Dermis microvascular lymphatic vessel endothelial cell (primary cell): ENCODE measurements at places on chromosomes 1 and 21. TPM values are rescaled to one million over a fixed set of nuclear protein-coding genes. Genes with fewer than 3 reads are reported as not detected.

DNA sequence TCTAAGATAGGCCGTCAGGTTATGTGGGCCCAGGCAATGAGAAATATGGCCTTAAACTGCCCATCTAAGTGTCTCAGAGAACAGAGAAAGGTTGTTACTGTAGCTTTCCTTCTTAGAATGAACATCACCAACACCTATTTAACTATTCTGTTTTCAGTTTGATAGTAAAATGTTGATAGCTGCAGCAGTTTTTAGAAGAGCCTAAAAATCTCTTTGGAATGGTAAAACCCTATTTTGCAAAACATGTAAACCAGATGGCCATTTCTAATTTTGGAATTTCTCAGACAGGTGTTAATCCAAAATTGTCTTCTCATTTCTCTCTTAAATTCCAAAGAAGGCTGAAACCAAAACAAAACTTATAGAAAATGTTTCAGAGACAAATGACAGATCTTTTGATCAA lies 57.5 kb downstream of the DIPK1A start:
- no peak for DNase-seq

- no peak for DNase-seq
These were observed 44.4 kb downstream of the CFHR5 start for GRCh38 chr1:197021716-197022115.

DNA sequence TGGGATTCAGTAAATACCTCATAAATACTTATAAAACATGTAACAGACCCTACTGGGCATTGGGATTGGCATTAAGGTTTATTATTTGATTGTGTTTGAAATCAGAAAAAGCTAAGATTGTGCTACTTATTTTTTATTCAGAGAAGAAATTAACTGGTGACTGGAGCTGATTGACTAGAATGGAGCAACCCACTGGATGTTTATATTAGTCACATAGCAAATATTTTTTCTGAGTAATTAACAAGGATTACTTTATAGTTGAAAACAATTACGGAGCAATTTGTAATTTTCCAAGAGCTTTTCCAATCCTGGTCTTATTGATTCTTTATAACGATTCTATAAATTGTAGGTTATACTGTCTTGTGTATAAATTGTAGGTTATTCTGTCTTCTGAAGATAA lies 208.7 kb downstream of the HLX start:
- DNase-seq, result no peak

Gene SMIM1
- 0.39 and 0.51 TPM in 2 replicates for total RNA-seq

GRCh38 chr1:201795066-201795465 lies 33.9 kb upstream of the IPO9 start:
- DNase-seq, result peak; percentile 52

Gene RNF186
- total RNA-seq, result not detected in 2 replicates

DNA sequence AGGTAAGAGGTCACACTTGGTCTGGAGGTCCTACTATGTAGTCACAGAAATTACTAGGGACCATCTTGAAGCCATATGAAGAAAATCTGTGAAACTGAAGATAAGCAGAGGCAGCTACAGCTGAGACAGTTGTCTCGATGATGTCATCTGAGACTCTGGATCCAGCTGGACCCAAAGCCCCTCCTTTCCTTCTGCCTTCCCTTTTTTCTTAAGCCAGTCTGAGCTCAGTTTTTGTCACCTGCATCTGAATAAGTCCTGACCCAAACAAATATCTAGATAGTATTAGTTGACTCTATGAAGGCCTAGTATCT lies 143.3 kb downstream of the ETS2 start:
- no peak for DNase-seq

DNA sequence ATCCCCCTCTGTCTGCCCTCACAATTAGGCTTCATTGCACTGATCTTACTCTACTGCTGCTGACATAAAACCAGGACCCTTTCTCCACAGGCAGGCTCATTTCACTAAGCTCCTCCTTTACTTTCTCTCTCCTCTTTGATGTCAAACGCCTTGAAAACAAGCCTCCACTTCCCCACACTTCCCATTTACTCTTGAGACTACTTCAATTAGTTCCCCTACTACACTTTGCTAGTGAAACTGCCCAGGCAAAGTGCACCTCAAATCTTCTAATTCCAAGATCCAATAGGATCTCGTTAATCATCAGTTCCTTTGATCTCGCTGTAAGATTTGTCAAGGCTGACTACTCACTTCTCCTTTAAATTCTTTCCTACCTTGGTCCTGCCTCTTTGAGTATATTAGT lies 5.9 kb upstream of the CDC20 start:
- no peak for DNase-seq

DNA sequence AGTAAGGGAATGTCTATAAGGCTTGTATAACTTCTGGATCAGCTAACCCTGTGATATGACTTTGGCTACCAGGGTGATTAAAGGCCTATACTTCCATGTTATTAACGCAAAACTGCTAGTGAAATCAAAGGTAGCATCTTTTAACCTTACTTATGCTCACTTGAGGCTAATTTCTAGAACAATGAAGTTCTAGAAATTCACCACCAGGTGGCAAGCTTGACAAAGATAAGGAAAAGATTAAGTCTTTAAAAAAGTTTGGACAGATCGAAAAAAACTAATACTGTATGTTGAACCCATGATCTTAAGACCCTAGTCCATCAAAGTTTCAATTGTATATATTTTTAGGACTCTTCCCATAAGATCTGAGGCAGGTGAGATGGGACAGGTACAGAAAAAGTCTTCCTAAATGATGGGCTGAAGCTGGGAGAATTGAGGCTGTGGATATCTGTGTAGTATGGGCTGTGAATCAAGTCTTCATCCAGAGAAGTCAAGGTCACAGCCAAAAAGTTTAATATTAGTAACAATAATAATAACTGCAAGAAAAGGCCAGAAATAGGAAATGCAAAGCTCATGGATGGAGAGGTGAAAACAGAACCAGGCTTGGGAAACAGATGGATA lies 18.8 kb downstream of the KYAT3 start:
- DNase-seq, result peak; percentile 53

Gene PGLYRP4
- not detected in 2 replicates for total RNA-seq

GRCh38 chr1:81327743-81328142 lies 473.0 kb upstream of the ADGRL2 start:
- no peak for DNase-seq

DNA sequence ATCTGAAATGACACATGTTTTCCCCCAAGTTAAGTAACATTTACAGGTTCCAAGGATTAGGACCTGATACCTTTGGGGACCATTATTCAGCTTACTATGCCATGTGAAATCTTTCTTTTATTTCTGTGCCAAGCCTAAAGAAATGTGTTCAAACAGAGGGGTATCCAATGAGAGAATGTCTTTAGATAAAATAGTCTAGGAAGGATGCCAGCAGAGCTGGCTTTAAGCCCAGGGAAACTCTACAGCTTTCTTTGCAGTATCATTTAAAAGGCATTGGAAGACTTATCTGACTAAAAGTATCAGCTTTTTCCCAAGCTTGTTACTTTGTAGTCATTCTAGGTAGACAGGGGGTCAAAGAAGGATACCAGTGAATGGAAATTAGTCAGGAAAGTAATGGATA lies 860.4 kb downstream of the PLA2G4A start:
- DNase-seq, result no peak

- DNase-seq, result peak; percentile 35
These were observed 674 bp downstream of the CEP350 start for GRCh38 chr1:179955287-179955680.

DNA sequence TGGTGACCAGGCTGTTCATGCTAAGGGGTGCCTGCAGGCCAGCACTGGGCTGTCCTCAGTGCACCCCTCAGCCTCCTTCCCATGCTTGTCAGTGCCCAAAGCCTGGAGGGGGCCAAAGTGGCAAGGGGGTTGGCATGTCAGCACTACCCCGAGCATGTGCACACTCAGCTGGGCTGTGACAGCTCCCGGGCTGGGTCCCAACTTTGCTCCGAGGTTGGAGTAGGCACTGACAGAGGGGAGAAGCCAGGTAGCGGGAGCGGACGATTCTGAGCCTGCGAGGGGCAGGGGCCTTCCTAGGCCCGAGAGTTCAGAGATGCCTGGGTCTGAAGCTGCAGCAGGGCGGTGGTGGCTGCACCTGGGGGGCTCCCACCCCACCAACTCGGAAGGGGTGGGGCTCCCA lies 119.0 kb downstream of the MAST2 start:
- no peak for DNase-seq

GRCh38 chr1:226674892-226675714 lies 64.0 kb downstream of the ITPKB start:
- DNase-seq, result no peak

DNA sequence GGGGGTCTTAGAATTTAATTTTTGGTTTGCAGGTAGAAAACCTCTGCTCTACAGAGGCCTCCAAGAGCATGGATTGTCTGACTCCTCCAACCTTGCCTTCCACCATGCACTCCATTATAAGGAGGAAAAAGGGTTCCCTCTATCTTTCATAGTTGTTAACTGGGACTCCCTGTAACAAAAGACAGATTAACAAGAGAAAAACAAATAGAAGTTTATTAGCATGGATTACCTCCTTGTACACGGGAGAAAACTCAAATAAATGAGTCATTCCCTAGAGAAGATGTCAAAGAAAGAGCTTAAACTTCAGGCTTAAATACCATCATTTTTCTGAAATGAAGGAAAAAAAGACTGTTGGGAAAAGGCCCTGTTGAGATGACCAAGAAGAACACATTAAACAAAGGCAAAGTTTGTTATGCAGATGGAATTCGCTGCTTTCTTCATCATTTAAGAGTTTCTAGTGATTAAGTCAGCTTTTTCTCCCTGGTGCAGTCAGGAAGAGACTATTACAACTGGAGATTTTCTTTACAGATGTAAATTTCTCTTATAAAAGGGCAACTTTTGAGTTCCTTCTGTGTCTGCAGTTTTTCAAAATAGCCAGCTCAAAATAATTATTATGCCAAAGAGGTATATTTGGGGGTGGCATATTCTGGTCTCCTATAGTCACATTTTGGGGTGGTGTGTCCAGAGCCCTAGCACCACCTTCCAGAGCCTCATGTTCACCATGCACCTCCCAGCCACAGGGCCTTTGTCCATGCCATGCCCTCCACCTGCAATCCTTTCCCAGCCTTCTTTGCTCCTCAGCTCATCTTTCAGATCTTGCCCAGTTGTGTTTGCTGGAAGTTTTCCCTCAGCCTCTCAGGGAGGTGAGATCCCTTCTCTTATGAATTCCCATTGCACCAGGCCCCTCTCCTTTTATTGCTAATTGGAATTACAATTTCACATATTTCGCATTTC lies 63.1 kb upstream of the KLHDC7A start:
- no peak for DNase-seq

Gene CYP4A11
- total RNA-seq, result not detected in 2 replicates

Gene NR1I3
- total RNA-seq, result not detected in 2 replicates

DNA sequence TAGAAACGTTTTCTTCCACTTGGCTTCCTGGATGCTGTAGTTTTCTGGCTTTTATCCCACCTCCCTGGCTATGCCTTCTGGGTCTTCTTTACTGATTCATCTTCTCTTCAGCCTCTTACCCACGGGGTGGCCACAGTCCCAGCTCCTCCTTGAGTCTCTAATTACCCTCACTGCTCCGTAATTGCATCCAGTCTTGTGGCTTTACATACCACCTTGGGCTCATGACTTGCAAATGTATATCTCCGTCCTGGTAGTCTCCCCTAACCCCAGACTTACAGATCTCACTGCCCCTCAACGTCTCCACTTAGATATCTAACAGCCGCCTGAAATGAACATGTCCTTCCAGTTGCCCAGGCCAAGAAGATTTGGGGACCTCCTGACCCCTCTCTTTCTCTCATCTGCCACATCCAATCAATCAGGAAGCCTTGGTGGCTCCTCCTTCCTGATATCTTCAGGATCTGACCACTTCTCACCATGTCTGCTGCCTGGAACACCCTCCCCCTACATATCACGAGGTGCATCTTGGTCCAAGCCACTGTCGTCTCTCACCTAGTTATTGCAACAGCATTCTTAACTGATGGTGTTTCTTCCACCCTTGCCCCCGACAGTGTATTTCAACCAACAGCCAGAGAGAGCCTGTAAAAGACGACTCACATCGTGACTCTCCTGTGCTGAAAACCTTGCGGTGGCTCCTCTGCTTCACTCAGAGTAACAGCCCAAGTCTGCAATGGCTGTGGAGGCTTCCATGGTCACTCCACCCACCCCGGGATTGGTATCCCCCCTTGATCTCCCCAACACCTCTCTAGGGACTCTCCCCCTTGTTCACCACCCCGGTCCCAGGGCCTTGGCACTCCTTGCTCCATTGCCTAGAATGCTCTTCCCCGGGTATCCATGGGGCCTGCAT lies 219.0 kb upstream of the POU3F1 start:
- no peak for DNase-seq

- DNase-seq, result no peak
These were observed 209.1 kb upstream of the COA6 start for GRCh38 chr1:234164098-234164709.

Gene HLX
- 3.4 and 6.4 TPM in 2 replicates for total RNA-seq

Gene AMY2A
- total RNA-seq, result under 0.01 TPM in 1 of 2 replicates, not detected in the other

GRCh38 chr1:184152434-184152898 lies 100.9 kb downstream of the TSEN15 start:
- DNase-seq, result peak; percentile 83

DNA sequence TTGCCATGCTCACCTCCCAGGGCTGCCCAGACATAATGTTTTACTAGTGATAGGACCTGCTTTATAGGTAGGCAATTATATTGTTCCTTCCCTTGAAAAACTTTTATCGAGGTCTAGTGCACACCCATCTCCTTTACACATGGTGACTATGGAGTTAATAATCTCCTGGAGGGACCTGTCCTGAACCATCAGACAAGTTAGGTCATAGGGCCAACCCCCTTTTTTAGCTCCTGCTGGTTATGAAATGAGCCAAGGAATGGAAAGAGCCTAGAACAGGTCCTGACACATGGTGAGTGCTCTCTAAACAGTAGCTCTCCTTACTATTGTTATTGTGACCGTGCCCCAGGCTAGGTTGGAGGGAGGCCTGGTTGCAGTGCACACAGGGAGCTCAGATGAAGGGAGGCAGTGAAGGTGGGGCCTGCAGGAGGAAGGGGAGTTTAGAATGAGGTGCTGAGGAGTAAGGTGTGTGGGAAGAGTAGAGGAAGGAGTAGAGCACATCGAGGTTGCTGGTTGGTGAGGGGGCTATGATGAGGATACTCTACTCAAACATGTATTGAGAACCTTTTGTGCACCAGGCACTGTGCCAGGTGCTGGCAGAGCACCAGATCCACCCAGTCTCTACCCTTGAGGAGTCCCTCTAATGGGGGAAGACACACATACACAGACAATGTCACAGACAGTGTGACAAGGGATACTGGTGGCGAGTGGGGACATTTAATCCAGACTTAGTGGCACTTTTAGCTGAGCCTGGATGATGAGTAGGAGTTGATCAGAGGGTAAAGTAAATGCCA lies 14.1 kb upstream of the LMNA start:
- no peak for DNase-seq

Gene RPTN
- not detected in 2 replicates for total RNA-seq

GRCh38 chr1:53644496-53644895 lies 94.5 kb downstream of the GLIS1 start:
- no peak for DNase-seq

DNA sequence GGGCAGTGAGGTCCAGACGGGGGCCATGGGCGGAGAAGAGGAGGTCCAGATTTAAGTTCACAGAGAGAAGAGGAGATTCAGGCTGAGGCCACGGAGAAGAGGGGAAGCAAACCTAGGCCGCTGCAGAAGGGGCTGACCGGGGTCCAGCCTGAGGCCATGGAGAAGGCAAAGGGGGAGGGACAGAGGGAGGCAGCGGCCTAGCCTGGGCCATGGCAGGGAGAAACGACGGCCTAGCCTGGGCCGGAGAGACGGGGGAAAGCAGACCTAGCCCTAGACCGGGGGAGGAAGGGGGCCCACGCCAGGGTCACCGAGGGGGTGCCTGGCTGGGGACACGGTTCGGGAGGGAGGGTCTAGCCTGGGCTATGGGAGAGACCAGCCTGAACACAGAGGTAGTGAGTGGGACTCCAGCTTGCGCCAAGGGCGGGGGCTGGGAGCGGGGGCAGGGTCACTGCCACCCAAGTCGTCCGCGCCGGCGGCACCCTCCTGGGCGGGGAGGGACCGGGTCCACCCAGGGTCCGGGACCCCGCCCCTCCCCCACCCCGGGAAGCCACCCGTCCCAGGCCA lies 459 bp downstream of the CAPZB start:
- no peak for DNase-seq

Gene MMP23B
- total RNA-seq, result 0.25 TPM in 1 of 2 replicates, not detected in the other

Gene CD48
- total RNA-seq, result not detected in 2 replicates
